ENCODE measurements at places on chromosomes 12 and 14. TPM values are rescaled to one million over a fixed set of nuclear protein-coding genes. Genes with fewer than 3 reads are reported as not detected.

Gene MUCL1
- total RNA-seq = 4.2 TPM

Gene ALX1
- not detected for total RNA-seq

Gene TAS2R14
- 9.9 TPM for total RNA-seq

Gene CLEC6A
- not detected for total RNA-seq

Gene STXBP6
- 11.0 TPM for total RNA-seq

Gene ZNF219
- total RNA-seq = 25.0 TPM

Gene KRT82
- 0.14 TPM for total RNA-seq

Gene ABHD4
- 22.1 TPM for total RNA-seq

Gene ADCY6
- 14.8 TPM for total RNA-seq

Gene FAIM2
- not detected for total RNA-seq

Gene GPR65
- total RNA-seq = 0.13 TPM

Gene SYT1
- total RNA-seq = 5.3 TPM

Gene PAX9
- total RNA-seq = 1.1 TPM

Gene C12orf50
- 0.17 TPM for total RNA-seq

Gene ATF1
- 20.2 TPM for total RNA-seq

Gene OR4Q3
- not detected for total RNA-seq

Gene LBHD2
- not detected for total RNA-seq

Gene ABCD2
- 0.33 TPM for total RNA-seq

Gene TRIM9
- total RNA-seq = 19.6 TPM

Gene NINJ2
- total RNA-seq = 0.59 TPM

Gene NGB
- 0.54 TPM for total RNA-seq

Gene SLC17A8
- total RNA-seq = 7.7 TPM

Gene PROX2
- 0.36 TPM for total RNA-seq

Gene LRTM2
- 0.18 TPM for total RNA-seq

Gene PRKD1
- total RNA-seq = 2.3 TPM

Gene DLGAP5
- 0.70 TPM for total RNA-seq

Gene ASCL1
- 6.8 TPM for total RNA-seq

Gene C12orf60
- total RNA-seq = 4.1 TPM

Gene AQP6
- total RNA-seq = 0.31 TPM

Gene KCNC2
- 1.2 TPM for total RNA-seq

Gene ATP23
- total RNA-seq = 10.4 TPM

Gene CRACR2A
- 8.0 TPM for total RNA-seq

Gene TAS2R8
- total RNA-seq = 0.34 TPM

Gene KRT79
- 0.90 TPM for total RNA-seq

Gene KCNH3
- 2.1 TPM for total RNA-seq

Gene EPYC
- total RNA-seq = not detected

Gene ADGRD1
- 1.1 TPM for total RNA-seq

Gene COL2A1
- 7.1 TPM for total RNA-seq

Gene SMCO2
- not detected for total RNA-seq

Gene GRIP1
- total RNA-seq = 22.0 TPM

Gene SLC2A14
- 0.59 TPM for total RNA-seq

Gene KCNA1
- 1.5 TPM for total RNA-seq

Gene NEUROD4
- total RNA-seq = 0.14 TPM

Data from motor neuron (in vitro differentiated cells).